Heart right ventricle (tissue), 16 donors: ENCODE measurements at places on chromosomes 12 and 14. TPM values are rescaled to one million over a fixed set of nuclear protein-coding genes. Genes with fewer than 3 reads are reported as not detected.

Gene PRR4
- total RNA-seq: 1.6 TPM

Gene ANO6
- 47.5 TPM for total RNA-seq

Gene CLEC2D
- total RNA-seq: 6.2 TPM

Gene PTPRR
- 1.4 TPM for total RNA-seq

Gene OTX2
- total RNA-seq: not detected

Gene SCNN1A
- 0.17 TPM for total RNA-seq

Gene CATSPERB
- 0.59 TPM for total RNA-seq

Gene AKAP6
- 266 TPM for total RNA-seq

Gene IGF1
- total RNA-seq: 9.3 TPM
